ENCODE measurements at places on chromosomes 12 and 14.

DNA sequence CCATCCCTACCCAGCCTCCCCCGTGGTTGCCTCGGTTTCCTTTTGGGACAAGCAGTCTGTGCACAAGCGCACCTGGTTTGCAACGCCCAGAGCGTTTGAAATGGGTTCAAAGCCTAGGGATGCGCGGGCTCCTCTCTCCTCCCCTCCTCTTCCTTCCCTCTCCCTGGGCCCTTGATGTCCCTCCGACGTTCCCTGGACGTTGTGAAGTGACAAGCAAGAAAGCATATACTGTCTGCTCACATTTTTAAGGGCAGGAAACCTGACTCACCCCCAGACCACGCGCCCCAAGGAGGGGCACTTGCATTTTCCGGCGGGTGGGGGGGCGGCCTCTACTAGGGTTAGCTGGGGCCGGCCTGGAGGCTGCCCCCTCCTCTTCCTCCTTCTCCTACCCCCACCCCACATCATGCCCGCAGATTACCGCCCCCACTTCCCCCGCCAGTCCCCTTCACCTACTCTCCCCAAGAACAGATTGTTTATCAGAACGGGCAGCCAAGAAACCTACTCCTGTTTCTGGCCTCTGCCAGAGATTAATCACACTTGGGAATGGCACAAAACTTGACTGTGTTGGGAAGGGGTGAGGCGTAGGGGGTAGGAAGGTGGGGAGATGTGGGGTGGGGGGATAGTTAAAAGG lies 9.5 kb upstream of the IRF2BPL start:
- DNase-seq, result peak; percentile 50

DNA sequence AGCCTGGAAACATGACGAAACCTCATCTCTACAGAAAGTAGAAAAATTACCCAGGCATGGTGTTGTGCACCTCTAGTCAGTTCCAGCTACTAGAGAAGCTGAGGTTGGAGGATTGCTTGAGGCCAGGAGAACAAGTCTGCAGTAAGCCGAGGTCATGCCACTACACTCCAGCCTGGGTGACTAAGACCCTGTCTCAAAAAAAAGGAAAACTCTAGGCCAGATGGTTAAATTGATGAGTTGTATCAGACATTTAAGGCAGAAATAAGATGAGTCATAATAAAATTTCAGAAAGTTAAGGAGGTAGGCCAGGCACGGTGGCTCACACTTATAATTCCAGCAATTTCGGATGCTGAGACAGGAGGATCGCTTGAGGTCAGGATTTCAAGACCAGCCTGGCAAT lies 10.7 kb downstream of the EIF2S1 start:
- no peak for DNase-seq

DNA sequence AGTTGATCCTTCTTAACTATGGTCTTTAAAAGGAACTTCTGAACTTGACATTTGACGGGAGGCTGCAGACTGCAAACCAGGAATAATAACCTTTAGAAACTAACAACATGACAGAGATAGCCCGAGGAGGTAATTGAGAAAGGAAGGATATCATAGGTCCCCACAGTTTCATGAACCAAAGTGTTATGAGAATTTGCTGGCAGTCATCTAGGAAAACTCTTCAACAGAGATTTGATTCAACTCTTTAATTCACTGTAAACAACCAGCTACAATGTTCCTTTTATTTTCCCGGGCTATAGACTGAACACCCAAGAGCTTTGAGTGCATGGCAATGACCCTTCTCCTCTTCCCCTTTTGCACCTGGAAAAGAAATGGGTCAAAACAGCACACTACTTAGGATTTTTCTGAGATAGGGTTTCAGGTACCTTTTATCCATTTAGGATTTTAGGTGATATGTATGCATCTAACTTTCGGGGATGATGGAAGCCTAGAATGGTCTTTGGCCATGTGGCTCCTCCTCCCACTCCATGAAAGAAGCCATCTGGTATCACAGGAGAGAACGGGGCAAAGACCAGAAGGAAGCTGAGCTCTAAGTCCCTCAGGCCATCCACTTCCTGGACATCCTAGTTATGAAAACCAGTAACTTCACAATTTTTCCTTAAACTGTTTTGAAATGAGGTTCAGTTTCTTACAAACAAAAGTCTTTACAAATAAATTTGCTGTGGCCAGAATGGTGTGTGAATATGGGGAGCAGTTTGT lies 23.0 kb downstream of the GLT8D2 start:
- no peak for DNase-seq

GRCh38 chr12:26953447-26953846 lies 15.2 kb downstream of the FGFR1OP2 start:
- no peak for DNase-seq

DNA sequence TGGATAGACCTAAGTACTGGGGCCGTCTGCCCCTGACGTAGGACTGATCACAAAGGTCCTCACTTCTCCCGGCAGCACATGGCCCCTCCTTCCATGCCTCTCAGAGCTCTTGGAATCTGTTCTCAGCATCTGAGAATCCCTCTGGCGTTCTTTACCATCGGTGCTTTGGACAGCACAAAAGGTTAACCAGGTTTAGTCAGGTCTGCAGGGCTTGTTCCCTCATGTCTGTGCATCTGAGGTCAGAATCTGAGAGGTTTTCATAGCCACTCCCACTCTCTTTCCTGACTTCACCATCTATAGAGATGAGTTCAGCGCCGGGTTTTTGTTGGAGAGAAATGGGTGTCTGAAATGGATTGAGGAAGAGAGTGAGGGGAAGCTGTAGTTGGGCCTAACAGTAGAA lies 130.0 kb upstream of the ARHGAP5 start:
- DNase-seq, result no peak

DNA sequence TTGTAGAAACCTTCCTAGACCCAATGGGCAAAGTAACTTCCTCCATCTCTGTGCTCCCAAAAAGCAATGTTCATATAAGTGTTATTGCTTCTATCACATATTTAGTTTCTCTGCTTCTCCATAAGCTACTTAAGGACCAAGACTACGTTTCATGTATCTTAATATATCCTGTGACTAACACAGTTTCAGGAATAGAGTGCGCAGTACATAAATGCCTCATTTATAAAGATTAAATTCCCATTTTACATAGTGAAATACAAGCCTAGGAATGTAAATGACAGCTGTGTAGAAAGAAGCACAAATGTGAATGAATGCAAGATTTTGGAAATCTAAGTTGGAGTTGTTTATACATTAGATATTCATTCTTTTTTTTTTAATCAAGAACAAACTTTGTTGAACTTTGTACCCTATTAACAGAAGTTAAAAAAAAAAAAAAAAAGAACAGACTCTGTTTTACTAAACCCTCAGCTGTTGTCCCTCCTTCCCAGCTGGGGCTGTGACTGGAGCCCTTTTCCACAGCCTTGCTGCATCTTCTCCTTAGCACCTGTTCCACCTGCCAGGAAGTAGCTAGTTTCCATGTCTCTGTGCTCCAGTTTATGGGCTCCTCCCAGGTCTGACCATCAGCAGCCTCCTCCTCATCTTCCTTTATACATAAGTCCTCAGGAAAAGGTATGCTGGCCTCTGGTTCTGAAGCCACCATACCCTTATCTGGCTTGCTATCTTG lies 7.0 kb upstream of the METTL17 start:
- DNase-seq, result peak; percentile 65

Measured in tongue (tissue), 3 donors.